CD14-positive monocyte (primary cell): ENCODE measurements at places on chromosomes 1 and 21. TPM values are rescaled to one million over a fixed set of nuclear protein-coding genes. Genes with fewer than 3 reads are reported as not detected.

DNA sequence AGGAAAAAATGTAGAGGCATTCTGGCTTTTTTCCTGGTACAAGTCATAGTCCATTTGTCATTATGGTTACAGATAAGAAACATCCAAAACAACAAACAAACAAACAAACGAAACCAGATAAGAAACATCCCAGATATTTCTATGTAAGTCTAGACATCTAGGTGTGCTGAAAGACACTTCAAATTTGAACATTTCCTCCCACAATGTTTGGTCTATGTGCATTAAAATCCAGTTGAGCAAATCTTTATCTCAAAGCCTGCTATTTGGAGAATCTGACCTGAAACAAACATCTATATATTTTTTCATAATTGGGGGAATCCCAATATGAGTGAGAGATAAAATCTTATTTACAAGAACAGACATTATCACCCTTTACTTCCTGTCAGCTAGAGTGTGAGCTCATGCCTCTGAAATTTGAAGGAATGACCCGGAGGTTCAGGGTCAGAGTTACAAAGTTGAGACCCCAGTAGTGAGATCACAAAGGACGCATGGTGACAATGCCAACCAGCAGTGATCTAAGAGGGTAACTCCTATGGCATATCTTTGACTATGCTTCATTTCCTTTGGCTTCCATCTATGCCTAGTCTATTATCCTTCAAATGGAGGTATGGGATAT is 182.9 kb upstream of the ATP1B1 start:
- no peak overlapping the region for H3K27ac ChIP-seq
- no peaks in the 10 kb centered on the region for H3K36me3 ChIP-seq
- no peak for DNase-seq
- H3K4me1 ChIP-seq, result no peaks in the 10 kb centered on the region
- H3K27me3 ChIP-seq, result no peaks in the 10 kb centered on the region

- H3K4me1 ChIP-seq, result peaks cover 13% of the 10 kb centered on the region
- no peaks in the 10 kb centered on the region for H3K36me3 ChIP-seq
- H3K4me3 ChIP-seq, result no peak overlapping the region
- peaks cover 27% of the 10 kb centered on the region for H3K27me3 ChIP-seq
- DNase-seq, result peak; percentile 51
- H3K27ac ChIP-seq, result no peak overlapping the region
These were observed 30.6 kb upstream of the CTPS1 start for GRCh38 chr1:40948741-40949443.

- no peaks in the 10 kb centered on the region for H3K27me3 ChIP-seq
- peak; percentile 62 for DNase-seq
- H3K36me3 ChIP-seq, result peaks cover 48% of the 10 kb centered on the region
- H3K4me1 ChIP-seq, result peaks cover 23% of the 10 kb centered on the region
- H3K4me3 ChIP-seq, result no peak overlapping the region
- H3K27ac ChIP-seq, result peak overlapping the region; percentile 59
These were observed 26.1 kb downstream of the CD58 start for GRCh38 chr1:116544588-116545358.

DNA sequence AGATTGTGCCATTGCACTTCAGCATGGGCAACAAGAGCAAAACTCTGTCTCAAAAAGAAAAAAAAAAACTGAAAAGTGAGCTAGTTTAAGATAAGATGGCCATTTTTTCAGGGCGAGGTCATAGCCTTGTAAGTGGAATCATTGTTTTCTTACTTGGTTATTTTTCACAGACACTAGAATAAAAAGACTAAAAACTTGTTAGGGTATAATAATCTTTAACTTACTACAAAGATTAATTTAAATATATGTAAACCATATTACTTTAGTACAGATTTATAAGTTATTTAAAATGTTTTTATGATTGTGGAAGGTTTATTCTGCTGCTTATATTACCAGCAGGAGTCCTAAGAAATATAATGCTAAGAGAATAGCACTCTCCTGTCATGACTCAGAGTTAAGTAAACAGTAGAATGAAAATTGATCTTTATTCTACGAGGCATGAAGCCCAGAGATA is 23.5 kb downstream of the ANGPTL1 start:
- no peaks in the 10 kb centered on the region for H3K4me1 ChIP-seq
- H3K27ac ChIP-seq, result no peak overlapping the region
- H3K4me3 ChIP-seq, result no peak overlapping the region
- no peak for DNase-seq
- no peaks in the 10 kb centered on the region for H3K27me3 ChIP-seq

CAPN8 gene
- polyA plus RNA-seq, result 0.22 and 0.40 TPM in 2 replicates

TRIM58 gene
- polyA plus RNA-seq, result 0.52 and 0.83 TPM in 2 replicates
